ENCODE measurements at places on chromosomes 12 and 14.

GRCh38 chr12:96215919-96216273 is 21.7 kb downstream of the ELK3 start:
- no peak for DNase-seq

- DNase-seq: peak; percentile 22
These were observed 1.5 kb downstream of the PNMA1 start for GRCh38 chr14:73712540-73713180.

DNA sequence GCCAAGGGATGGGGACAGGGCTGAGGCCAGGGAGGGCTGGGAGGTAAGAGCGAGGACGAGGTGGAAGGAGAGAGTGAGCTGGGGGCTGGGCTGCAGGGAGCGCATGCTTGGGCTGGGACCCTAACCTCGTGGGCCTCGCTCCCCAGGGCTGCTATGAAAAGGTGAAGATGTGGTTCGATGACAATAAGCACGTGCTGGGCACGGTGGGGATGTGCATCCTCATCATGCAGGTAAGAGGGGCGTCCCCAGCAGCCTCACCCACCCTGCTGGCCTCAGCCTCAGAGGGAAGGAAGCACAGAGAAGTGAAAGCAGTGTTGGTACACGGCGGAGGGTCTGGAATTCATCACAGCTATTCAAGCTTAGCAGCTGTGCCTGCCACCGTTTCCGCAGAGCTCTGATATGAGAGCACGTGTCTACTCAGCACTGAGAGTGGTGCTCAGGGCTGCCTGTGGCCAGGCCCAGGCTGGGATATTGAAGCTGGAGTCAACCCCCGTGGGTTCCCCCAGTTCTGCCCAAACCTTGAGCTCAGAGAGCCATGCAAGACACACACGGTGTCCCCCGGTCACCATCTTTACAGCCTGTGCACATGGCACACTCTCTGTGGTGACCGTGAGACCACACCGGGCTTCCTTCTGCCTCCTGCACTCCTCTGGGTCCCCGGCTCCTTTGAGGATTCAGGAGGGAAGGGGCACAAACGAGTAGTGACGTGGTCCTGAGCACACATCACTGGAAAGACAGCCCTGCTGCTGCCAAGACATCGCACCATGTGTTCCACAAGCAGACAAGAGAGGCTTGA is 204.6 kb downstream of the TSPAN9 start:
- DNase-seq: no peak

GRCh38 chr14:38290601-38291188 is 34.8 kb upstream of the CLEC14A start:
- DNase-seq: no peak

DNA sequence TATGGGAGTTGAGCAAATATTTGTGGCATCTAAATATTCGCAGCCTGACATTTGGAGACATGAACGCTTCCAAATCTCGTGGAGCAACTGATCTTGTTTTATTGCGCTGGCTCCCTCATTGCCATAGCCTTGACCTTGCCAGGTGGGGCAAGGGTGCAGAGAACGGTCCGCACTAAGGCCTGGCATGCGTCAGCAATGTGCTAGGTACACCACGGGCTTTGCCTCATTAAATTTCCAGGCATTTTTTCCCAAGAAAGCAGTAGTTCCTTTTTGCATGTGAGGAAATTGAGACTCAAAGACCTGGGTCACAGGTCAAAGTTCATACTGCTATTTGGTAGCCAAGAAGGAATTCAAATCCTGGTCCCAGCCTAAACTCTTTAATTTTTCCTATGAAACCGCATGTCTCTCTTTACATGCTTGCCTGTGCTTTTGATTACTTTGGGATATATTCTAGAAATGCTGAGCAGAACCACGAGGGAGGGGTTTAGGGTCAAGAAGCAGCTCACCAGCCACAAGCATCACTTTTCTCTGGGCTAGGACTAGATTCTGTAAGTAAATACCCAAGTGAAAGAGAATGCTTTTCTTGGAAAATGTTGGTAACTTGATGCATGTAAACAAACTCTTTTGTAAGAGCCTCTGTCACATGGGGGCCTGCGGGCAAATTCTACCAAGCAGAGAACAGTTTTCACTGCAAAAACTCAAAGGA is 891.6 kb downstream of the VRK1 start:
- DNase-seq: no peak

DNA sequence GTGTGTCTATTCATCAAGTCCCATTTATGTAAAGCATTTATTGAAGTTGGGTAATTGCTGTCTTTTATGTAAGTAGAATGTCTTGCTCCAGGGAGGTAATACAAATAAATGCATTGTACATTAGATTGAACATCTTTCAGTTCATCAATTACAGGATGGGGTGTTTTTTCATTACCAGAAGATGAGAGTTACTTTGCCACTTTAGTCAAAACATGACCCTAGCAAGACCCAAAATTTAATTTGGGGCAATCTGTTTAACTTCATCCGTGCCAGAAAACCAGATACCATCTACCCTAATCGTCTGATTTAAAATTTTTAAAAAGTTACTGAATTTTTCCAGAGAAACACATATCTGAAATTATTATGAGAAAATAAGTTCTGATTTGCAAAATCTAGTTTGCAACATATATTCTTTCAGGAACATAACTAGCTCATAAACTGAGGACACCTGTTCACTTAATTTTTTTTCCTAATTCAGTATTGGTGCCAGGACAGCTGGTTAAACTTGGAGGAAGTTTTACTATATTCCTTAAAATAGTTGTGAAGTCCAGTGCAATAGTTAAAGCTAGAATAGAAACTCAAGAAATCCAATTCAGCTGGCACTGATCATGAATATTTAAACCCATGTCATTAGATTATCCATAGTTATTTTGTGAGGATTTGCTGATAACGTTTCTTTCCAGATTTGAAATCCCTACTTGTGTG is 114.5 kb downstream of the SRGAP1 start:
- DNase-seq: no peak

- DNase-seq: no peak
These were observed 96.5 kb downstream of the LGMN start for GRCh38 chr14:92651758-92652406.

- DNase-seq: no peak
These were observed 217.1 kb upstream of the BTG1 start for GRCh38 chr12:92362785-92363184.

DNA sequence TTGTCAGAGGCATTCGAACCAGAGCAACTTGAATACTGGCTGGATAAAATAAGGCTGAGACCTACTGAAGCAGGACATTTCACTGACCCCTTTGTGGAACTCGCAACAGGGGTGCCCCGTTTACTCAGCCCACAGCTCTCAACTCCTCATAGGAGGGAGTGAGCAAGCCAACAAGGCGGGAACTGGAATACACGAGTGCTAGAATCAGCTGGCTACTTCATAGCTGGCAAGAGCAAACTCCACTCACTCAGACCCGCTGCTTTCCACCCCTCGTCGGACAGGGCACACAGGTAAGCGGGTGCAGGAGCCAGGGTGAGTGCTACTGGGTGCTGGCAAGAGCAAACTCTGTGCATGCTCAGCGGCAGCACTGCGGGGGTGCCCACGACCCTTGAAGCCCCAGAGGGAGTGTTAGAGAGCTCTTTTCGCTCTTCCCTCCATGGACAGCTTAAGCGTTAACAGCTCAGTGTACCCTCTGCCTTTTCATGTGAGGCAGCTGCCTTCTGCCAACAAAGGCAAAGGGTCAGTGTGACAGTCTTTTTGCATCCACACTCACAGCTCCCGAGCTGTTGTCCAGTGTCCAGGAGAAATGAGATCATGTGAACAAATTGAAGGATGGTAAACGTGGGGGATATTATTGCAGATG is 15.7 kb downstream of the CAPZA3 start:
- no peak for DNase-seq

DNA sequence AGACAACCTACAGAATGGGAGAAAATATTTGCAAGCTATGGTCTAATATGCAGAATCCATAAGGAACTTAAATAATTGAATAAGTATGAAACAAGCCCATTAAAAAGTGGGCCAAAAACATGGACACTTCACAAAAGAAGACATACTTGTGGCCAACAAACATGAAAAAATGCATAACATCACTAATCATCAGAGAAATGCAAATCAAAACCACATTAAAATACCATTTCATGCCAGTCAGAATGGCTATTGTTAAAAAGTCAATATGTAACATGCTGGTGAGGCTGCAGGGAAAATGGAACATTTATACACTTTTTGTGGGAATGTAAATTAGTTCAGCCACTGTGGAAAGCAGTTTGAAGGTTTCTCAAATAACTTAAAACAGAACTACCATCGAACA is 945.4 kb upstream of the FLRT2 start:
- DNase-seq: no peak

DNA sequence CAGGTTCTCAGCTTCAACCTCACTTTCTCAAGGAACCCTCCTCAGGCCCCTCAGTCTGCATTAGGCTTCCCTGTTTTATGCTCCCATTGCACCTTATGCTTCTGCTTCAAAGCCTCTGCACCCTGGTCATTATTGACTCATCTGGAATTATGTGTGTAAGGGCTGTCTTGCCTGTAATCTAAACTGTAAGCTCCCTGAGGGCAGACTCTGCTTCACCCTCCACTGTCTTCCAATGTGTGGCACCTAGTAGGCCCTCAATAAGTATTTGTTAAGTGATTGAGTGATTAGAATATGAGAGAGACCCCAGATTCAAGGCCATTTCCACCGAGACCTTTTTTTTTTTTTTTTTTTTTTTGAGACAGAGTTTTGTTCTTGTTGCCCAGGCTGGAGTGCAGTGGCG is 79.1 kb downstream of the VCPKMT start:
- DNase-seq: no peak

DNA sequence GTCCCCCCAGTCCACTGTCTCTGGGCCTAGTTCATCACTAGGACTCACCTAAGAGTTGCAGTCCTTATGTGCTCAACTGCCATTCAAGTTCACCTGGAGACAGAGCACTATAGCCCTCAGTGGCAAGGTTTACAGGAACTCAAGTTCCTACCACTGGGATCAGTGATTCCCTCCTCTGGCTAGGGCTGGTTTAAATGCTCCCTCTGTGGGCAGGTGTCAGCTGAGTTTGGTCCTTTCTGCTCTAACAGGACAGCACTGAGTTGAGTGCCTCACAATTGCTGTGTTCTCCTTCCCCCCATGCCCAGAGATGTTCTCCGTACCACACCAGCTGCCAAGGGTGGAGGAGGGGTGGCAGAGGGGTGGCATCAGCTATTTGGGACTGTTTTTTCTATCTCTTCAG is 20.8 kb upstream of the SAV1 start:
- no peak for DNase-seq

- no peak for DNase-seq
These were observed 85.1 kb downstream of the KDM2B start for GRCh38 chr12:121495746-121496145.

DNA sequence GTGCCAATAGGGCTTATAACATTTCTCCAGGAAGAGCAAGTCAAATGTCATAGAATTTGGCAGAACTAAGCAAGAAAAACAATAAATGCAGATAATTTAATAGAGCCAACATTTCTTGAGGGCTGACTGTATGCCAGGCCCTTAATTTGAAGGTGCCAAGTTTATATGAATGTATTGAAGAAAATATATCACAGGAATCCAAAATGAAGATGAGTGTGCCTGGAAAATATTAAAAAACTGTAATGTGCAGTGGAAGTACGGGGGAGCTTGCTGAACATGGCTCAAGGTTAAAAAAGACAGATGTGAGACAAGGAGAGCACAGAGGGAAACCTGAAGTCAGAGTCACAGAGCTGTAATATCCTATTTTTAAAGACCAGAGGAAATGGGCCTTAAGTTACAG is 16.4 kb downstream of the NR1H4 start:
- no peak for DNase-seq

DNA sequence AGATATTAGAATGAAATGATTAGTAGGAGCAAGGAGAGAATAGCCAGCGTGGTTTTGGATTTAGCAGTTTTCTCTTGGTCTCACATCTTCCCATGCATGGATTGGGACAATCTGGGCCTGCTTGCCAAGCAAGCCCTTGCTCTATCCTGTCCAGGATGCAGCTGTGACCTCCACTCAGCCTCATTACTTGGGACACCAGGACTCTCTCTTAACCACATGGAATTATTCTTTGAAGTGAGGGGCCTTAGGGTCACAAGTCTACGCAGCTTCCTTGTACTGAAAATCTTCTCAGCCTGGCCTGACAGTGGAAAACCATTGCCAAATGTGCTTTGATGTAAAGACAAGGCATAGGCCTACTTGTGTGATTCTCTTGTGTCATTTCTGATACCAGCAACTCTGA is 28.0 kb upstream of the DCN start:
- no peak for DNase-seq

DNA sequence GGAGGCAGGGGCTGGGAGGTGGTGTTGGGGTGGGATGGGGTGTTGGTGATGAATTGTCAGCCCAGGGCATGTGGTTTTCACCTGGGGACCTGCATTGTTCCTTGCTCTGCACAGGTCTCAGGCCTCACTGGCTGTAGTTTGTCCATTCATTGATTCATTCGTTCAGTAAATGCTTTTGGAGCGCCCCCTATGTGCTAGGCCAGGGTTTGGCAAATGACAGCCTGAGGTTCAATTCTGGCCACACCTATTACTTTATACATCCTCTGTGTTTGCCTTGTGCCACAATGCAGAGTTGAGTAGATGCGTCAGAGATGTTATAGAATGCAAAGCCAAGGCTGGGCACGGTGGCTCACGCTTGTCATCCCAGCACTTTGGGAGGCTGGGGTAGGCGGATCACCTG is 4.7 kb downstream of the ADCK1 start:
- no peak for DNase-seq

DNA sequence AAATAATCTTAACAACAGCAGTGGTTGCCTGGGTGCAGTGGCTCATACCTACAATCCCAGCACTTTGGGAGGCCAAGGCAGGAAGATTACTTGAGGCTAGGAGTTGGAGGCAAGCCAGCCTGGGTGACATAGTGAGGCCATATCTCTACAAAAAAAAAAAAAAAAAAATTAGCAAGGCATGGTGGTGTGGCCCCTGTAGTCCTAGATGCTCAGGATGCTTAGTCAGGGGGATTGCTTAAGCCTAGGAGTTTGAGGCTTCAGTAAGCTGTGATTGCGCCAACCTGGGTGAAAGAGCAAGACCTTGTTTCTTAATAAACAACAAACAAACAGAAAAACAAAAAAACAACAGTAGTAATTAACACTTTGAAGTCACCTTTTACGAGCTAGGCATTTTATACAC is 642 bp upstream of the ACSM4 start:
- DNase-seq: no peak

All from activated CD4-positive, alpha-beta T cell treated with anti-CD3 and anti-CD28 coated beads for 24 hours (primary cell).